ENCODE measurements at places on chromosomes 6 and 20.

DNA sequence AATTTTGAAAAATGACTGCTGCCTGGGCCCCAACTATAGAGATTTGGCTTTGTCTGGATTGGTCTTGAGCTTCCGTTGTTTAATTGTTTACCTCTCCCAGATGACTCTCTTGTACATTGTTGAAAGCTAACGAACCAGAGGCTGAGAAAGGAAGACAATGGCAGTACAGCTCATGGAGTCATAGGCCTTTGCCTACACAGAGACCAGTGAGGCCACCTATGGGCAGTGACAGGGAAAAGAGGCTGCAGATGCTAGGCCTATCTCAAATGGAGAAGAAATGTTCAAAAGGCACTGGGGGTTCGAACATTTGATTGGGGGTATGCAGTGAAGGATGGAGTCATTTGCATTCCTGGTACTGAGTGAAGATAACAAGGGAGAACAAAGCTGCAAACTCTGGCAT is 29.1 kb downstream of the OPN5 start:
- no peak for DNase-seq

DNA sequence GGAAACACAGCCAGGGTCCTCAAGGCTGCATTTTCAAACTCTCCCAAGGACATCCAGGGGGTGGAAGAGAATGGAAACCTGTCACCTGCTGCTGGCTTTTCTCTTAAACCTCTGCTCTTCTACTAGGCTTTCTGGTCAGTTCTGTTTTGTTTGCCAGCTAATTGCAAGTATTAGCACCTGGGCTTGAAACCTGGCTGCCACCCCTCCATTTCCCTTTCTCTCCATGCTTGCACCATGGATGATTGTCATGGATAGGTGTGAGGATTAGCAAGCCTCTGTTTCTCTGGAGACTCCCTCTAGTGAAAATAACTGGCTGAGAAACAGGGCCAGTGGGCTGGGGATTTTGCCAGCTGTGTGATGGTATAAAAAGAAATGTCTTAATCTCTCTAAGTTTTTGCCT is 33.0 kb upstream of the GPR6 start:
- no peak for DNase-seq

DNA sequence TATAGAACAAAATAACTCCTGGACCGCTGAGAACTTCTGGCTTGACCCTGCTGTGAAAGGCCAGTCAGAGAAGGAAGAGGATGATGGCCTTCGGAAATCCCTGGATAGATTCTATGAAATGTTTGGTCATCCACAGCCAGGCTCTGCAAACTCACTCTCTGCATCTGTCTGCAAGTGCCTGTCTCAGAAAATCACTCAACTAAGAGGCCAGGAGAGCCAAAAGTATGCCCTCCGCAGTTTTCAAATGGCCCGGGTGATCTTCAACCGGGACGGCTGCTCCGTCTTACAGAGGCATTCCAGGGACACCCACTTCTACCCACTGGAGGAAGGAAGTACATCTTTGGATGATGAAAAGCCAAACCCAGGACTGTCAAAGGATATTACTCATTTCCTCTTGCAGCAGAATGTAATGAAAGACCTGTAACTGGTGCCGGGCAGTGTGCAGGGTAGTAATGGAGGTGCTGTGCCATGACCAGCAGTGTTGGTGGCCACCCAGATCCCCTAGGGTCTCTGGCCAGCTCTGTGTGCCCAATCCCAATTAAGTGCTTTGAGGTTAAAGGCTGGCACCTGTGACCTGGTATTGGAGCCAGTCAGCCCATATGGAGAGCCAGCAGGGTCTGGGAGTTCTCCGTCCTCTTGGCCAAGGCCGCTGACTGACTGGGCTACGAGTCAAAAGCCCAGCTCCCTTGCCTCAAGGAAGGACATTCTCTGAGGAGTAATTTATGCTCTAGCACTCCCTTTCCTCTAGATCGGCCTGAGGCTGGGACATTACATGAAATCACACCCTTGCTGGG is 87.1 kb downstream of the TRMT6 start:
- DNase-seq = peak; percentile 64

DNA sequence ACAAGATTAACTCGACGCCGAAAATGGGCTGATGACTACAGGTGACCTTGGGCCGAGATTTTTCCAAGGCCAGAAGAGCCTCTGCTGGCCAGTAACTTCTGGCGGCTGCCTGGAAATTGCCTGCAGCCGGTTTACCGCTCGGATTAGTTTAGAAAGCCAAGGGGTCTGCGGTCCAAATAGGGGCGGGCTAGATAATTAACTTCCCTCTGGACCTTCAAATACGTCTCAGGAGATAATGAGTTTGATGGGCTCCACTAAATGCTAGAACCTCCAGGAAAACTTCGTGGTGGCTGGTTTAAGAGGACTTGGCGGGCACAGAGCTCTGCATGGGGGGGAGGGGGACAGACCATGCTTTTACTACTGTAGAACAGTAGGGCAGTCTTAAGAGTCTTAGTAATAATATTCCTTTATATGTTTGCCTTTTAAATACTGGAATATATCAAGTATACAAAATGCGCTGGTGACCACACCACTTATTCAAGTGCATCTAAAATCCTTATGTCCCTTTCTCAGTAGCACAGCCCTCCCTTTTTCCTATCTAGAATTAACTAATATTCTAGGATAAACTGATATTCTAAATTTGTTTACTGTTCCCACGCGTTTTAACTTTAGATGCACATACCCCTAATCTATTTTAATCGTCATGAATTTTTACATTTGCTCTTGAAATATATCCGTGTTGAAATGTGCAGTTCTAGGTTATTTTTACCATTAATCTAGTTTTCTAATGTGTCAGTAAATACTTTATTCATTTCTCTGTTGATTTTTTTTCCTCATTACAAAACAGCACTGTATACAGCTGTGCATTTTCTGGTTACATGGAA is 107.5 kb upstream of the PRSS16 start:
- DNase-seq = no peak

GRCh38 chr6:20223141-20223540 is 10.9 kb upstream of the MBOAT1 start:
- DNase-seq = no peak

- no peak for DNase-seq
Measured at GRCh38 chr20:10454151-10454750, 19.1 kb downstream of the SLX4IP start.

GRCh38 chr6:32047855-32048766 is 9.9 kb downstream of the CYP21A2 start:
- DNase-seq = peak; percentile 47

- DNase-seq = no peak
Measured at GRCh38 chr20:37108676-37109075, 12.9 kb upstream of the RBL1 start.

GRCh38 chr20:31632548-31633338 is 5.0 kb upstream of the COX4I2 start:
- DNase-seq = no peak

GRCh38 chr6:138882369-138883017 is 86.6 kb downstream of the ECT2L start:
- no peak for DNase-seq

GRCh38 chr20:23727016-23727415 is 23.7 kb downstream of the CST1 start:
- DNase-seq = no peak

GRCh38 chr20:17674722-17675518 is 7.1 kb downstream of the RRBP1 start:
- peak; percentile 65 for DNase-seq

- no peak for DNase-seq
Measured at GRCh38 chr6:139112146-139112545, 22.7 kb upstream of the HECA start.

GRCh38 chr6:143100429-143100828 is 39.7 kb downstream of the AIG1 start:
- no peak for DNase-seq

GRCh38 chr6:84003131-84003530 is 30.4 kb upstream of the MRAP2 start:
- no peak for DNase-seq

- no peak for DNase-seq
Measured at GRCh38 chr6:41100871-41101287, 28.1 kb downstream of the NFYA start.

DNA sequence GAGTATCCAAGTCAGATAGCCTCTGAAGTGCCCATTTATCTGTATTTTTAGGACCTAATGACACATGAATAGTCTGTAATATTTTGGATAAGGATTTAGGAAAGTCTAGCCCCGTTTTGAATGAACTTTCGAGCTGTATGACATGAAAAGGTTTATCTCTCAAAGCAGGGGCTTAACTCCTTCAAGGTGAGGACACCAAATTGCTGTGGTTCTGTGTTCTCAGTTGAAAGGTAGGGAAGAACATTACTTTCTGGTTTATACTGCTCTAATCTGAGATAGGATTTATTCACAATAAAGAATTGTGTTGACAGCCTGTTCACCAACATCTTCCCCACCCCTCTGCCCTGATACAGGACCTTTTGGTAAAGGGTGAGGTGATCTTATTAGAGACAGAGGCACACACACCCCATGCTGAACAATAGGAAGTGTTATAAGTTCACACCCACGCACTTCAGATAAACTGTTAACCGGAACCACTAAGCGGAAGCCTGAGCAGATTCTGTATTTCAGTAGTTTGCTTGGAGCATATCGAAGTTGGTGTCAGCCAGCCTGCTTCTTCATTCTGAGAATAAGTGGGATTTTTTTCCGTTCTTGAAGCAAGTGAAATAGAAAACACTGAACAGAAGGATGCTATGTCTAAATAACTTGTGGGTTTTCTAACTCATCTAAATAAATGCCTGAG is 223.3 kb downstream of the TMEM242 start:
- no peak for DNase-seq

DNA sequence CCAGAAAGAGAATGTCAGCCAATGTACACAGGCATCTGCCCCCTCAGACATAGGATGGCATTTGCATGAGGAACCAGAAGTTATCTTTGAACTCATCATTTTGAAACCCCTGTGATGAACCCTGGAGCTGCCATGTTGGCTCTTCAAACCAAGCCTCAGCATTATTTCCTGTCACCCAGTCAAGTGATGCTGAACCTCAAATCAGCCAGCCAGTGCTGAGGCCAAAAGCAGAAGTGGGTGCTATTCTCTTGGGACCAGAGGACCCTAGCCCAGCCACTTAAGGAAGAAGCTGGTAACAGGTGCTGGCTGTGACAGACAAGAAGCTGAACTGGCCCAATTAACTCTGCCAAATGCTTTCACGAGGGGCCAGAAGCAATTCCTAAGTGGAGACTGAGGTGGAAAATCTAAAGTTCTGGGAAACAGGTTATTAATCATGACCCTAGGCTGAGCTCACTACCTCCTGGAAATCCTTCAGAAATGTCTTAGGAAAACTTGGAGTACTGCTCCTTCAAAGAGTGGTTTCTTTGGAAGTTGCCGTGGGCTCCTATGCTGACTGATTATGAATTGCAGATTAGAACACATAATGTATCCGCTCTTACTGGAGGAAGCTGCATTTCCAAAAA is 4.0 kb downstream of the PKIG start:
- no peak for DNase-seq

GRCh38 chr6:154249499-154250298 is 106.9 kb downstream of the IPCEF1 start:
- no peak for DNase-seq

GRCh38 chr6:81552644-81553043 is 199.8 kb downstream of the TENT5A start:
- no peak for DNase-seq

- DNase-seq = no peak
Measured at GRCh38 chr6:167408235-167408869, 83.5 kb downstream of the TTLL2 start.

DNA sequence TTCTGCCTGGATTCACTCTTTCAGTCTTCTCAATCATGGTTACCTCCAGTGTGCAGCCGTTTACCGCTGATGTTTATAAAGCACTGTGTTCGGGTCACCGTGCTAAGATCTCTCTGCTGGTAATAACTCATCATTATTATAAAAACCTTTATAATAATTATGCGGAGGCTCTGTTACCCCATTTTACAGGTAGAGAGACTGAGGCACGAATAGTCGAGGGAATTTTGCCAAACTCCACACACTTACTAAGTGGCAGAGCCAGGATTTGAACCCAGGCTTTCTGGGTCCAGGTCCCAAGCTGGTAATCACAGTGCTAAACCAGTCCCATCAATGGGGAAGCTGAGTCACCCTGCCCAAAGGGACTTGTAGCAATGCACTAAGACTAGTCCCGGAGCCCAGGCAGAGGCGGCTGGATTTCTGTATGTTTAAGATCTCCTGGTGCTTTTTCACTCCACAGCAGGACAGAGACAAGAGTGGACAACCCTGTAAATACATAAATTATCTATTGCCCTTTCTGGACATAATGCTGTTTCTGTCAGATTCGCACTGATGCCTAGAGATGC is 48.1 kb downstream of the SYNJ2 start:
- DNase-seq = no peak

DNA sequence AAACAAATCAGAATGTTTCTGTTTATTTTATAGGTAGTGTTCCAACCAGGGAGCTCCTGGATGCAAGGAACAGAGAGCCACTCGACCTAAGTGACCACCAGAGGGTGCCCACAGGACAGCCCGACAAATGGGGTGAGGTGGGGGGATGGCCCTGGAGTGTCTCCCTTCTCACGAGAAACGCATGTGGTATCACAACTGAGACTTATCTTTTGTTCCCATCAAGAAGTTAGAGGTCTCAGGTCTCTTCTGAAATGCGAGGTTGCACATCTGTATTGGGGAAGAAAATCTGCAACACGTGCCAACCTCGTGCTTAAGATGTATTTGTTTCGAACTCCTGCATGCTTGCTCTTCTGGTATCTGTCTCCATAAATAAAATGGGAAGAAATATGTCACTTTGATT is 104.0 kb downstream of the ISM1 start:
- peak; percentile 38 for DNase-seq

DNA sequence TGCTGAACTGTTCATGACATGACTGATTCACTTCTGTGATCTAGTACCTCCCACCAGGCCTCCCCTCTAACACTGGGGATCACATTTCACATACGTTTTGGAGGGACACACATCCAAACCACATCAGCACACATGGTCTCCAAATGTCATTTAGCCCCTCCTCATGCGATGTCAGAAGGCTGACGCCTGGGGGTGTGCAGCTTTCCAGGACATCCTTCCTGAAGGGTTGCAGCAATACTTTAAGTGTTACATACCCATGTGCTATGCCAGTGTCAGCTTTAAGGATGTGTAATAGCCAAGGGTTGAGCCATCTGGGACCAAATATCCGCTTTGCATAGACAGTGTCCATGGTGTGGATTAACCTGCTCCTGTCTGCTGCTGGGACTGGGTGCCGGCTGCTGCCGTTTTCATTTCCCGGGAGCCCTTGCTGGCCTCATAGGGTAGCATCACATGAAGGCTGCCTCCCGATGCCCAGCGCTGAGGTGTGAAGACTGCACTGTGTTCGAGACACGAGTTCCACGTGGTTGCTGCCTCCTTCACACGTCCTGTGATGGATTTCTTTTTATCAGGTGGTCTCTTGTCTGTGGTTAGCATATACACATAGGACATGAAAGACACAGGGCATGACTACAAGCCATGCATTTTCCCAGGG is 219.0 kb downstream of the THBS2 start:
- DNase-seq = peak; percentile 95

- no peak for DNase-seq
Measured at GRCh38 chr20:48447456-48447855, 380.3 kb downstream of the PREX1 start.

DNA sequence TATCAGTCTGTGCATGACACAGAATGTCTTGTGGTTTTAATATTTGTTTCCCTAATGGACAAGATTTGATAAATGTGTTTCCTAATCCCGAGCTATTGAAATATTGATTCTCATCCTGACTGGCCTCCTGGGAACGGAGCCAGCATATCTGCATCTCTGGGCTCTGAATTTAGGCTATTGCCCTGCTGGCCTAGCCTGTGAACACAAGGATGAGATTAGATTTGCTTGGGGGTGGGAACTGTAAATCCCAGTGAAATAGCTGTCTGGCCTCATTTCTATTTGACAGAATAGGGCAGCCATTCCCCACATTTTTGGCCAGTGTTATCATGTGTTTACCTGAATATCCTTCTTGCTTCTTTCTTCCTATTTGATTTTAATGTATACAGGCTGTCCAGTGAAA is 198.4 kb upstream of the SOX4 start:
- DNase-seq = peak; percentile 15
